ENCODE measurements at places on chromosomes 11 and 22.

DNA sequence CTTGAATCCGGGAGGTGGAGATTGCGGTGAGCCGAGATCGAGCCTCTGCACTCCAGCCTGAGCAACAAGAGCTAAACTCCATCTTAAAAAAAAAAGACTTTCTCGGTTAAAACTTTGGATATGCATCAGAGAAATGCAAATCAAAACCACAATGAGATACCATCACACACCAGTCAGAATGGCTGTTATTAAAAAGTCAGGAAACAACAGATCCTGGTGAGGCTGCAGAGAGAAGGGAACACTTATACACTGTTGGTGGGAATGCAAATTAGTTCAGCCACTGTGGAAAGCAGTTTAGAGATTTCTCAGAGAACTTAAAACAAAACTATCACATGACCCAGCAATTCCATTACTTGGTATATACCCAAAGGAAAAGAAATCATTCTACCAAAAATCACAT lies 619.4 kb upstream of the KIRREL3 start:
- DNase-seq: no peak

DNA sequence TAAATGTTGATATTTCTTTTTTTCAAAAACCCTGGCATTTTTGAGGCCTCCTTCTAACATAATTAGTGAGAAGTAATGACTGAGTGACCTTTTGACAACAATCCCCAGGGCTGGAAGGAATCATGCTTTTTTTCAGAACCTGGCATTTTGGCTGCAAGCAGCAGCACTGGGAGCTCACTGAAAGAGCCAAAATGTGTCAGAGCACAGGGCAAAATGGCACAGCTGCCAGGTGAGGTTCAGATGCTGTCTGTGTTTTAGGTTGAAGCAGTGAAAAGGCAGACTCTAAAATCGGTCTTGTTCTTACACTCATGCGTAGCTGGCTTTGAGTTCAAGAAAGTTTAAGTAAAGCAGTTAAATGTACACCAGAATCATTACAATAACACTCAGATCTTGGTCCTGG lies 1063.8 kb downstream of the DLG2 start:
- DNase-seq: no peak

- no peak for DNase-seq
Measured at GRCh38 chr11:12206529-12206928, 96.1 kb downstream of the MICAL2 start.

DNA sequence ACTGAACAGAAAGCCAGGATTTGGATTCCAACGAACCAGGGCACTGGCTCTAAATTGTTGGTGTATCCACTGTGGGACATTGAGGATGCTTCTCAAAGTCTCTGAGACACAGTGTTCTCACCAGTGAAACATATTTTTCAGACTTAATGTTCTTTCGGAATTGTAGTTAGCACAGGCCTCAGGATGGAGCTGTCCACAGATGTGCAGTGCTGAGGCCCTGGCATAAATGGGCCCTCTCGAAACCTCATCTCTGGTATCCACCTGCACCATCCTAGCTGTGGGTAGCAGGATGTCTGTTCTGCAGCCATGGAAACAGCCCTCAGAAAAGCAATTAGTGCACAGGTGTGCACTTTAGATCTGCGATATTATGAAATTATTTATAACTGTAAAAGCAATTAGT lies 656.8 kb downstream of the TBC1D22A start:
- no peak for DNase-seq

DNA sequence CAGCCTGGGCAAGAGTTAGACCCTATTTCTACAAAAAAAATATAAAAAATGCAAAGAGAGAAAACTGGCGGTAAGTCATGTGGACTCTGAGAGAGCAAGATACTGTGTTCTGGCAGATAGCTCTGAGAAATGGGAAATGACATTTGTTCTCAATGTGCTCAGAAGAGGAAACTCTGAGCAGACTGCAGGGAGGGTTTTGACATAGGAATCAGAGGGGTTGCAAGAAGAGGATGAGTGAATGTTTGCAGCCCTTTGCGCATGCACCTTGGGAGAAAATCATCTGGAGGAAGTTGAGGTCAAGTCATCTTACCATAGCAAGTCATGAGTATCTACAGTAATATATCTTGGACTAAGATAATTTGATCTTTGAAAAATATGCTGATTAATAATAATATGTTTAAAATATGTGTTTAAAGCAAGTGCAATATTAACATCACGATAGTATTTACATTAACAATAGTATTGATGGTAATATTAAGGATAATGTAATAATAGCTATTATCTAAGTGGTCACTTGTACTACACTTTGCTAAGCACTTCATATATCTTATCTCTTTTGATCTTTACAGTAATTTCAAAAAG lies 2.6 kb downstream of the ACER3 start:
- no peak for DNase-seq
